ENCODE measurements at places on chromosomes 2 and 18. TPM values are rescaled to one million over a fixed set of nuclear protein-coding genes. Genes with fewer than 3 reads are reported as not detected.

- H3K36me3 ChIP-seq: peaks cover 2% of the 10 kb centered on the region
- no peak overlapping the region for H3K27ac ChIP-seq
- H3K4me1 ChIP-seq: peaks cover 13% of the 10 kb centered on the region
- DNase-seq: no peak
Observed at GRCh38 chr2:27809761-27810241, 38.3 kb downstream of the MRPL33 start.

- no peak overlapping the region for H3K4me3 ChIP-seq
- H3K4me1 ChIP-seq: no peaks in the 10 kb centered on the region
- H3K27ac ChIP-seq: no peak overlapping the region
- DNase-seq: no peak
- no peaks in the 10 kb centered on the region for H3K36me3 ChIP-seq
Observed at GRCh38 chr18:28766027-28766426, 589.1 kb upstream of the CDH2 start.

- H3K4me3 ChIP-seq: no peak overlapping the region
- no peaks in the 10 kb centered on the region for H3K36me3 ChIP-seq
- peaks cover 20% of the 10 kb centered on the region for H3K4me1 ChIP-seq
- DNase-seq: no peak
Observed at GRCh38 chr2:171996021-171996420, 3.7 kb upstream of the METAP1D start.

CPS1 gene
- 1.3 TPM for total RNA-seq

- H3K4me3 ChIP-seq: no peak overlapping the region
- DNase-seq: no peak
- peaks cover 39% of the 10 kb centered on the region for H3K27me3 ChIP-seq
- no peaks in the 10 kb centered on the region for H3K36me3 ChIP-seq
- no peak overlapping the region for H3K27ac ChIP-seq
Observed at GRCh38 chr18:62606106-62606505, 83.3 kb downstream of the ZCCHC2 start.

- H3K27ac ChIP-seq: no peak overlapping the region
- H3K27me3 ChIP-seq: peaks cover 16% of the 10 kb centered on the region
- no peak for DNase-seq
- H3K4me1 ChIP-seq: no peaks in the 10 kb centered on the region
- H3K4me3 ChIP-seq: no peak overlapping the region
Observed at GRCh38 chr2:208373460-208374089, 33.0 kb upstream of the PTH2R start.

SERPINB12 gene
- total RNA-seq: not detected

ZDBF2 gene
- 6.9 TPM for total RNA-seq

- H3K36me3 ChIP-seq: no peaks in the 10 kb centered on the region
- no peaks in the 10 kb centered on the region for H3K4me1 ChIP-seq
- H3K4me3 ChIP-seq: no peak overlapping the region
- H3K27ac ChIP-seq: no peak overlapping the region
Observed at GRCh38 chr2:192773044-192773443, 578.3 kb upstream of the TMEFF2 start.

- DNase-seq: peak; percentile 43
- no peak overlapping the region for H3K27ac ChIP-seq
- peaks cover 33% of the 10 kb centered on the region for H3K27me3 ChIP-seq
- H3K4me1 ChIP-seq: no peaks in the 10 kb centered on the region
- no peaks in the 10 kb centered on the region for H3K36me3 ChIP-seq
Observed at GRCh38 chr18:36572135-36572856, 256.5 kb downstream of the TPGS2 start.

DNA sequence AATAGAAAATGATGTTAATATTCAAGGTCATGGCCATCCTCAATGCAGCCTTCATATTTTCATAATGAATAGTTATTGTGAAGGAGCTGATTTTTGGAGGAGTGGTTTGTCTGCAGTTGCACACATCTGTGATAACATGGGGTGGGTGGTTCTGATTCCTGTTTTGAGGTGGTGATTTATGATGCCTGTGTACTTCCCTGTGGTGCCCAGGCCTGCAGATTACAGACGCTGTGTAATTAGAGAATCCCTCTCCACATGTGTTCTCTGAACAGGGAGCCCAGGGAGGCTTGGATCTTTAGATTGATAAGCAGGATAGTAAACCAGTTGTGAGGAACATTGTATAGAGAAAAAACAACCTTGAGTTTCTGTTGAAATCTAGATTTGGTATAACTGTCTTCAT lies 117.5 kb downstream of the AGAP1 start:
- H3K27me3 ChIP-seq: no peaks in the 10 kb centered on the region
- H3K36me3 ChIP-seq: no peaks in the 10 kb centered on the region
- H3K27ac ChIP-seq: no peak overlapping the region

- H3K4me3 ChIP-seq: no peak overlapping the region
- H3K27ac ChIP-seq: no peak overlapping the region
- DNase-seq: no peak
- H3K27me3 ChIP-seq: no peaks in the 10 kb centered on the region
- H3K36me3 ChIP-seq: peaks cover 12% of the 10 kb centered on the region
- H3K4me1 ChIP-seq: peaks cover 49% of the 10 kb centered on the region
Observed at GRCh38 chr2:43459446-43460173, 136.2 kb downstream of the THADA start.

- H3K4me3 ChIP-seq: no peak overlapping the region
- peak; percentile 19 for DNase-seq
- H3K27me3 ChIP-seq: peaks cover 13% of the 10 kb centered on the region
- H3K4me1 ChIP-seq: no peaks in the 10 kb centered on the region
Observed at GRCh38 chr2:236337465-236338325, 73.5 kb upstream of the ASB18 start.

DNA sequence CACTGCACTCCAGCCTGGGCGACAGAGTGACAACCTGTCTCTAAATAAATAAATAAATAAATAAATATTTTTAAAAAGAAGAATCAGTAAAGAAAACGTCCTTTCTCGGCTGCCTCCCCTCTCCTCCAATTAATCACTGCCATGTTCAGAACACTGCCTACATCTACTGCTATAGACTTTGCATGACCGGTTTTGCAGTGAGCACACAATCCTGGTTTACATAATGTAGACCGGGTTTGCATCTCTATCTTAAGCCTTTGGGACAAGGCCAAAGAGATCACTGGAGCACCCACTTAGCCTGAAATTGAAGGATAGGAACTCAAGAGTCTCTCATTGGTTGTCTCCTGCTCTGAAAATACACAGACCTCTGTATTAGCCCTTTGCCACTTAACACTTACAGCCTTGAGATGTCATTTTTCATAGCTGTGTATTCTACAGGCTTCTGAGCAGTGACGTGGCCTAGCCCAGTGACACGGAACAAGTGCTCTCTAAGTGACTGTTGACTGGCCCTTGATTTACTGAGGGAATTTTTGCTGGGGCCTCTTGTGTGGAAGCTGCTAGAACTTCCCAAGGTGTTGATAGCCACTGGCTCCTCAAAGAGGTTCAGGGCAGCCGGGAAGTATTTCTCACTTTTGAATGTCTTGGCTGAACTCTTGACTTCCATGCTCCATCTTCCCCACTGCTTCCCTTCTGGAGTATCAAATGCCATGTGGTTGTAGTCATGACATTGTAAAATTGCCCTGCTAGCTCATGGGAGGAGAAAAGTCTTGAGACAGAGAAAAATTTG lies 45.3 kb upstream of the CCBE1 start:
- DNase-seq: no peak
- H3K4me1 ChIP-seq: no peaks in the 10 kb centered on the region
- H3K27ac ChIP-seq: no peak overlapping the region
- no peaks in the 10 kb centered on the region for H3K36me3 ChIP-seq
- H3K27me3 ChIP-seq: peaks cover 6% of the 10 kb centered on the region

DNA sequence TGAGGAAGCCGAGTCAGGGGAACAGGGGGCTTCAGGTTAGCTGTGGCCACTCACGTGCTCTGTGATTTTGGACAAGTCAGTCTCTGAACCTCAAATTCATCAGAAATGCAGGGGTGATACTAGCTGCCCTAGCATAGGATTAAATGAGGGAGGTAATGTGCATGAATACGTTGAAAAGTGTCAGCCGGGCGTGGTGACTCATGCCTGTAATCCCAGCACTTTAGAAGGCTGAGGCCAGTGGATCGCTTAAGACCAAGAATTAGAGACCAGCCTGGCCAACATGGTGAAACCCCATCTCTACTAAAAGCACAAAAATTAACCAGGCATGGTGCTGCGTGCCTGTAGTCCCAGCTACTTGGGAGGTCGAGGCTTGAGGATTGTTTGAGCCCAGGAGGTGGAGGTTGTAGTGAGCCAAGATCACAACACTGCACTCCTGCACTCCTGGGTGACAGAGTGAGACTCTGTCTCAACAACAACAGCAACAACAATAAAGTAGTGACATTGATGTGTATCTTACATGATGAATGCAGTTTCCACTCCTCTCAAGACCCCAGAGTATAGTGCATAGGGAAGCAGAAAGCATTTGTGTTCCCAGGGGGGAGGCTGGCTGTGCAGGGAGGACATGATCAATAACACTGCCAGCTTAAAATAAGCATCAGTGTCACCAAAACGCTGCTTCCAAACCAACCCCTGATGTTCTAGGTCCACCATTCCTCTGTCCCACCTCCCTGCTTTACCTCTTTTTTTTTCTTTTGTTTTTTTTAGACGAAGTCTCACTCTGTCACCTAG lies 68.8 kb downstream of the HNRNPLL start:
- DNase-seq: no peak
- H3K36me3 ChIP-seq: no peaks in the 10 kb centered on the region
- no peak overlapping the region for H3K4me3 ChIP-seq
- no peak overlapping the region for H3K27ac ChIP-seq
- H3K4me1 ChIP-seq: peaks cover 5% of the 10 kb centered on the region
- H3K27me3 ChIP-seq: peaks cover 17% of the 10 kb centered on the region

DNA sequence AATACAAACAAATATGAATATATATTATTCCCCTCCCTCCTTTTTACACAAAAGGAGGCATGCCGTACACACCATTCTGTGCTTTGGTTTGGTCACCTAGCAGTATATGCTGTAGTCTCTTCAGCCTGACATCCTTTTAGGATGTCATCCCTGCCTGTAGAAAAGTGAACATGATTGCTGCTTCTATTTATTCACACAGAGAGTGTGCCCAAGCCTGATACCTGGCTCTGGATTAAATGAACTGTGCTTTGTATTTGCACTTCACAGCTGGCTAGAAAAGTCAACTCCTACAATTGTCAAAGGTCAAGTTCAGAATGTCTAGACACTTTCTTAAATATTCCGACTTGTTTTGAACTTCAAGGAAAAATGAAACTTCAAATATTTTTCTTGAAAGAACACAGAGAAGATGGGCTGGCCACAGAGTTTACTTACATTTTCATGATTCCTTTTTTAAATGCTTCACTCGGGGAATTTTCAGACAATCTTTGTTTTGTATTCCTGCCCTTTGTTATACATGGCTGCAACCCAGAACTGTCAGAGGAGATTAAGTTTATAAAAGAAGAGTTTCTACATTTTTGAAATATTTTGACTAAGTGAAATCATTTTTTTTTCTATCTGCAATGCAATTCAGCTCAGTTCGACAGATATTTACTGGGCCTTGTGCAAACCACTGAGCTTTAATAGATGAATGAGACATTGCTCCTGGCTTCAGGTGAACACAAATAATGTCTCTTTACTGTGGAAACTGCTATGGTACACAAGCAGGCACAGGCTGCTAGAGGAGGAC lies 33.5 kb downstream of the DAPL1 start:
- no peaks in the 10 kb centered on the region for H3K36me3 ChIP-seq
- no peak overlapping the region for H3K27ac ChIP-seq
- no peaks in the 10 kb centered on the region for H3K4me1 ChIP-seq
- no peak for DNase-seq
- no peaks in the 10 kb centered on the region for H3K27me3 ChIP-seq
- H3K4me3 ChIP-seq: no peak overlapping the region

- peak overlapping the region; percentile 98 for H3K27ac ChIP-seq
- H3K4me3 ChIP-seq: peak overlapping the region; percentile 92
- H3K4me1 ChIP-seq: peaks cover 40% of the 10 kb centered on the region
- peaks cover 25% of the 10 kb centered on the region for H3K36me3 ChIP-seq
- no peaks in the 10 kb centered on the region for H3K27me3 ChIP-seq
Observed at GRCh38 chr2:200810252-200810997, 1.3 kb upstream of the BZW1 start.

RGPD3 gene
- total RNA-seq: not detected

DNA sequence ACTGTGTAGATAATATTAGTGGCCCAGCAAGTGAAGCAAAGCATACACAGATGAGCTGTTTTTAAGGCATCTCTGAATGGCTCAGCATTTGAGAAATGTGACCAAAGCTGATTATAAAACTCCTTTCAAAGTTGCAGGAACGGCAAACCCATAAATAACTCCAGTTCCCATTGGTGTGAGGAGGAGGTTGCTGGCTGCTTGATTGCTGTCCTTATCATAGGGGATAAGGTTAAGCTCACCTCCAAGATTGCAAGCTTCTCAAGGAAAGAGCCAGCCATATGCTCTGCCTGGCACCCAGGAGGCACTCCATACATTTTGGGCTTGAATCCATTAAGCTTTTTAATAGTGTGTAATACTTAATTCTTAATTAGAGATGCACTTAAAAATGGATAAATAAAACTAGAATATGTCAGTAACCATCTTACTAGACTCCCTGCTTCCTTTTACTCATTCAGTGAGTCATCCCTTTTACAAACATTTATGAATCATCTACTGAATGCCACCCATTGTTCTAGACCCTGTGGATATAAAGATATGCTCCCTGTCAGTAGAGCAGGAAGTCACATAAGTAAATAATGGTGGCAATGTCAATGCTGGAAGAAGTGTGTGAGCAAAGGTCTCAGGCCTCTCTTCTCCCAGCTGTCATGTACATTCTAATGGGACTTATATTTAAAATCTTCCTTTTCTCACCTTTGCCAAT lies 99.3 kb downstream of the SPATS2L start:
- DNase-seq: no peak
- H3K36me3 ChIP-seq: peaks cover 51% of the 10 kb centered on the region
- peak overlapping the region; percentile 82 for H3K27ac ChIP-seq
- no peak overlapping the region for H3K4me3 ChIP-seq
- peaks cover 56% of the 10 kb centered on the region for H3K4me1 ChIP-seq
- no peaks in the 10 kb centered on the region for H3K27me3 ChIP-seq

- H3K36me3 ChIP-seq: peaks cover 2% of the 10 kb centered on the region
- no peak overlapping the region for H3K27ac ChIP-seq
- DNase-seq: no peak
- no peak overlapping the region for H3K4me3 ChIP-seq
- H3K4me1 ChIP-seq: no peaks in the 10 kb centered on the region
Observed at GRCh38 chr2:24723665-24724064, 69.5 kb downstream of the PTRHD1 start.

ZNF396 gene
- 1.1 TPM for total RNA-seq

DNA sequence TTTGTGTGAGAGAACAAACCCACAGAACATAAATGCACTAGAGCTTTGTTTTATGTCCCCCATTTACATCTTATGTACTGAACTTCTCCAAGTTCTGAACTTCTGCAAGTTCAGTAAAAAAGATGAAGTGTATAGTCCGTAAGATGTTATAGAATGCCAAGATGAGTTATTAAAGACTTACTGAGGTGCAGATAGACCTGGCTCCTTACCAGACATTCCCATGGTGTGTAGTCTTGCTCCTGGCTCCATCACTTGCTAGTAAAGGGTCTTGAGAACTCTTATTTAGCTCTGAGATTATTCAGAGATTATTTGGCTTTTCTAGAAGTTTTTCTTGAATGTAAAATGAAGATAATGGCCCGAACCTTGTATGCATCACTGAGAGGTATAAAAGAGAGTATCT lies 16.8 kb downstream of the GULP1 start:
- no peaks in the 10 kb centered on the region for H3K27me3 ChIP-seq
- no peak overlapping the region for H3K27ac ChIP-seq
- DNase-seq: no peak
